ENCODE measurements at places on chromosomes 16 and 17.

DNA sequence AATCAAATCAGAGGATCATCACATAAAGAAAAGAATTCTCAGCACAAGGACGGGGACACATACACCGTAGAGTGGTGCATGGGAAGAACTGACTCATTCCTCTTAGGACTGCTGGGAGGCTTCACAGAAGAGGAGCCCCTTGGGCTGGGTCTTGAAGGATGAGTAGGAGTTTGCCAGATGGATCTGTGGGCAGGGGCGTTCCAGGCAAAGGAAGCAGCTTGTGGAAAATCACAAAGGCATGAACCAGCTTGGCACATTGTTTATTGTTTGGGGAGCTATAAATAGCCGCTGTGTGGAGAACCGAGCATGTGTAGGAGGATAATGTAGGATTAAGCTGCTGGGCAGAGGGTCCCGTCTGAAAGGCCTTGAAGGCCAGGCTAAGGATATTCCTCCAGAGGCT lies 5.1 kb upstream of the SLC16A11 start:
- DNase-seq = no peak
- peaks cover 19% of the 10 kb centered on the region for H3K4me1 ChIP-seq
- H3K36me3 ChIP-seq = no peaks in the 10 kb centered on the region
- peaks cover 43% of the 10 kb centered on the region for H3K27me3 ChIP-seq
- no peak overlapping the region for H3K4me3 ChIP-seq
- no peak overlapping the region for H3K27ac ChIP-seq

- peaks cover 70% of the 10 kb centered on the region for H3K36me3 ChIP-seq
- DNase-seq = no peak
- no peaks in the 10 kb centered on the region for H3K27me3 ChIP-seq
- no peak overlapping the region for H3K4me3 ChIP-seq
- peaks cover 38% of the 10 kb centered on the region for H3K4me1 ChIP-seq
- H3K27ac ChIP-seq = peak overlapping the region; percentile 38
These were observed 91.7 kb downstream of the CLEC16A start for GRCh38 chr16:11036040-11036439.

DNA sequence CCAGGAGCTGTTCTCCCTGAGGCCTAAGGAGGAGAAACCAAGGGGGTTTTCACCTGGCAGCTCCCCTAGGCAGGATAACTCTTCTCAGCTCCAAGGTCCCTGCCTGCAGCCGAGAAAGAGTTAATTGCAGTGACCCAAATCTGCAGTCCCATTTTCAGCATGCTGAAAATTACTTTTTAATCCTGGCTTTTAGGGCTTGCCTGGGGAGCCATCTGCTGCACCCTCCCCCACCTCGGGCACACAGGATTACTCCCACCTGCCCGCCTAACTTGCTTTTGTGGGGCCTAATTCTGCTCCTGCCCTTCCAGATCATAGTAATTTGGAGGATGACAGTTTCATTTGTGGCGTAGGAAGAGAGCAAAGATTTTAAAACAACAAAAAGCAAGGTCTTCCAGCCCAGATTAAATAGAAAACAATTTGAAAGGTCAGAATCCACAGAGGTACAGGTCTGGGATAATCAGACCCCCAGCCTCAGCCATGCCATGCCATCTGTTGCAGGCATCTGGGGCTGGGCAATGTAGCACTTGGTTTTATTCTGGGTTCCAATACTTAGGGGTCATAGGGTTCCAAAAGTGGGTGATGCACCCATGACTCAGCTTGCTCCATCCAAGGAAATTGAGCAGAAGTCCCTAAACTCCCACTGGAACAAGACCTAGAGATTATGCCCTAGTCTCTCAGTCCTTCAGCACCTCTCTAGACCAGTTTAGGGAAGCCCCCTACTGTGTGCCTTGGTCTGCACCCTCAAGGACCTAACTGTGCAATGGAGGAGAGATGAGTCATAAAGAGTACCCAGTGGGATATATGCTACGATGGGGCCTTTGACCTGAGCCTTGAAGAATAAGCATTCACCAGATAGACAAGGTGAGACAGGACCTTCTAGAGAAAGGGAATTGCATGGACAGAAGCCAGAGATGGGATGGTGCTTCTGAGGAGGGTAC lies 64.5 kb upstream of the NLK start:
- H3K4me1 ChIP-seq = no peaks in the 10 kb centered on the region
- no peak for DNase-seq
- H3K27me3 ChIP-seq = peaks cover 19% of the 10 kb centered on the region

GRCh38 chr17:55311767-55312375 lies 47.1 kb downstream of the HLF start:
- H3K36me3 ChIP-seq = no peaks in the 10 kb centered on the region
- peaks cover 3% of the 10 kb centered on the region for H3K4me1 ChIP-seq
- no peak overlapping the region for H3K4me3 ChIP-seq
- H3K27me3 ChIP-seq = peaks cover 18% of the 10 kb centered on the region
- DNase-seq = no peak

GRCh38 chr16:72705801-72706200 lies 342.1 kb downstream of the ZFHX3 start:
- H3K4me3 ChIP-seq = no peak overlapping the region
- H3K36me3 ChIP-seq = no peaks in the 10 kb centered on the region
- H3K27ac ChIP-seq = no peak overlapping the region
- no peaks in the 10 kb centered on the region for H3K4me1 ChIP-seq
- no peak for DNase-seq

DNA sequence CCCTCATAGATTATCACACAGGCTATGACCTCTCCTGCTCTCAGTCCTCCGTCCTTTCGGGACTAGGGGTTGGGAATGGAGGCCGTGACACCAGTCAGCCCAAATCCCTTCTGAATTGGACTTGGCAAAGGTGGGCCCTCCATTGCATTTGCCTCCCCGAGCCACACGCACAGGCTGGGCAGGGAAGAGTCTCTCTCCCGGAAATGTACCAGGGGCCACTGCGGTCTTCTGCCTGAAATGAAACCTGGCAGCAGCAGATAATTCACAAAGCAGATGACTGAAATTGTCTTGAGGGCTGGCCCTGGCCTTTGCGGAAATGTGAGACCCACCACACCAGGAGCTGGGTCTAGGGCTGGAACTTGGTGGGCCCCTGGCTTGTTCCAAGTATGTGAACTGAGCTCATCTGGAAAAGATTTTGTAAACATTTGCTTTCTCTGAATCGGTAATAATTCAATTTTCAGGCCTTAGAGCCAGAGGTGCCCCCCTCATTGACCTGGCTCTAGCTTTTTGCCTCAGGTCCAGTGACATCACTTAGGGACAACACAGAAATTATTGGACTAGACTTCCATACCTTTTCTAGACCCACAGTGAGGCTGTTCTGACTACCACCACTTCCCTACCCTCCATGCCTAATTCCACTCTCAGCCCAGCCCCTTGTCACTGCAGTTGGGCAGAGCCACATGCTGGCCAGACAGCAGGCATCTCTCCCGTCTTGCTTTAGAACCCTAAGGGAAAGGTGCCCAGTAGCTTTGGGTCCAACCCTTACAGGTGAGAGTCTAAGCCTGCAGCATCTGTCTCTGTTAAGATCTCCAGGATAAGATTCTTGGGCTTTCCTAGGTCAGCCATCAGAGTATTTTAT lies 75.2 kb downstream of the CCDC182 start:
- peaks cover 28% of the 10 kb centered on the region for H3K4me1 ChIP-seq
- H3K27me3 ChIP-seq = no peaks in the 10 kb centered on the region
- no peak overlapping the region for H3K4me3 ChIP-seq
- peaks cover 14% of the 10 kb centered on the region for H3K36me3 ChIP-seq

DNA sequence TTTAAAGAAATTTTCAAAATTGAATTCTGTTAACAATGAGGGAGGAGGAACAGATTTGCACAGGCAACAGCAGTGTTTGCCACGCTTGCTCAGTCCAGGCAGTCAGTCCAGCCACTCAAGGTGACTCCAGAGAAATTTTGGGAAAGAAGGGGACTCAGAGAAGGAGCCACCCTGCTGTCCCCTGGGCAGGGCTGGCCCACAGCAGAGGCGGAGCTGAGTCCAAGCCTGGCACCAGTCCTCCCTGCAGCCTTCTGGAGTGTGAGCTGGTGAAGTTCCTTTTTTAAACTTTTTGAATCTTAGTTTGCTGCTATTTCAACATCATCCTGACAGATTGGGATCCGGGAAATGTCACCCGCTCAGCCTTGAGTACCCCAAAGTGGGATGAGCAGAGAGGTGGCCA lies 14.5 kb upstream of the SLC47A2 start:
- DNase-seq = no peak
- H3K4me1 ChIP-seq = no peaks in the 10 kb centered on the region
- H3K27me3 ChIP-seq = peaks cover 22% of the 10 kb centered on the region
- H3K27ac ChIP-seq = no peak overlapping the region

GRCh38 chr17:80970044-80970761 lies 21.4 kb upstream of the CHMP6 start:
- H3K4me1 ChIP-seq = peaks cover 13% of the 10 kb centered on the region
- H3K36me3 ChIP-seq = peaks cover 5% of the 10 kb centered on the region
- no peak overlapping the region for H3K4me3 ChIP-seq

- no peak for DNase-seq
- H3K4me1 ChIP-seq = no peaks in the 10 kb centered on the region
- H3K27ac ChIP-seq = no peak overlapping the region
- H3K4me3 ChIP-seq = no peak overlapping the region
- H3K36me3 ChIP-seq = no peaks in the 10 kb centered on the region
These were observed 516.2 kb upstream of the CA10 start for GRCh38 chr17:52674686-52675085.

- no peak overlapping the region for H3K4me3 ChIP-seq
- peaks cover 54% of the 10 kb centered on the region for H3K36me3 ChIP-seq
- no peak for DNase-seq
- peak overlapping the region; percentile 25 for H3K27ac ChIP-seq
- H3K4me1 ChIP-seq = peaks cover 25% of the 10 kb centered on the region
These were observed 39.3 kb downstream of the MSI2 start for GRCh38 chr17:57295526-57296023.

DNA sequence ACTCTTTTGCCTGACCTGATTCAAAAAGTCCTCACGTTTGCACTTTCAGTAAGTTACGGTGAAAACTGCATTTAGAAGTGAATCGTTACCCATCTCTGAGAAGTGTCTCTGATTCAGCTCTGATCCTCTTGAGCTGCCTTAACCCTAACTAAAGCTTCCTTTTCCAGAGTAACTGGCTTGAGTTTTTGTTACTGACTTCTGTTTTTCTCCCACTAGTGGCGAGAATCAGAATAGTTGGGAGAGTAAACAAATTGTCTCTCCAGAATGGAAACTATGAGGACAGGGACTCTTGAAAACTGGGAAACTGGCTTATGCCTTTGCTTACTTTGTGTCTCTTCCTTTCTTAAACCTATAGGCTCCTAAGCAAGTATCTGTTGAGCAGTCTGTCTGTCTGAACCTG lies 31.3 kb upstream of the KPNB1 start:
- H3K36me3 ChIP-seq = peaks cover 35% of the 10 kb centered on the region
- no peaks in the 10 kb centered on the region for H3K27me3 ChIP-seq
- H3K27ac ChIP-seq = no peak overlapping the region
- H3K4me1 ChIP-seq = peaks cover 13% of the 10 kb centered on the region

DNA sequence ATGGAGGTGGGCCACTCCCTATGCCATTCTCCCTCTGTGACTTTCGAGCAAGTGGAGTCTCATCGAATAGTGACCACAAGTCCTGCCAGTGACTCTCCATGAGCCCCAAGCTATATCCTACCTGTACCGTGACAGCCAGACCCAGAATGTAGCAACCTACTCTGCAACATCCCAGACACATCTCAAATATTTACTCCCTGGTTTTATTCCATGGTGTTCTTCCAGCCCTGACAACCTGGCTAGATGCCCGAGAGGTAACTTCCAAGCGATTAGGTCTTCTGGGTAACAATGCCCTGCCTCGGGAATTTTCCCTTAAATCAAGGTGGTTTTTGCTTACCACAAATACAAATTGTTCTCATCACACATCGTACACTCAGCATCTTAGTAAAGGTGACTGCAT lies 211.7 kb downstream of the ZFHX3 start:
- H3K36me3 ChIP-seq = no peaks in the 10 kb centered on the region
- H3K27ac ChIP-seq = no peak overlapping the region
- H3K4me1 ChIP-seq = peaks cover 12% of the 10 kb centered on the region
- DNase-seq = no peak
- no peak overlapping the region for H3K4me3 ChIP-seq
